ENCODE measurements at places on chromosomes 16 and 17. TPM values are rescaled to one million over a fixed set of nuclear protein-coding genes. Genes with fewer than 3 reads are reported as not detected.

The ADAM11 gene
- total RNA-seq: 0.28 TPM

The GNAO1 gene
- not detected for total RNA-seq

The FGF11 gene
- 0.18 TPM for total RNA-seq

The PDK2 gene
- total RNA-seq: 26.7 TPM

The PRSS22 gene
- total RNA-seq: not detected

The MRPL58 gene
- total RNA-seq: 53.9 TPM

The DNAH9 gene
- not detected for total RNA-seq

The LCAT gene
- 1.7 TPM for total RNA-seq

The SLFN13 gene
- total RNA-seq: 2.5 TPM

The MEOX1 gene
- 0.83 TPM for total RNA-seq

The EME1 gene
- total RNA-seq: 8.9 TPM

The RANGRF gene
- 19.5 TPM for total RNA-seq

The MMP28 gene
- 0.18 TPM for total RNA-seq

The GAS2L2 gene
- not detected for total RNA-seq

The KCNG4 gene
- total RNA-seq: not detected

The CCL13 gene
- total RNA-seq: not detected

The EVPLL gene
- total RNA-seq: not detected

The EFTUD2 gene
- total RNA-seq: 178 TPM

The YBX2 gene
- total RNA-seq: not detected

The LYRM9 gene
- 3.2 TPM for total RNA-seq

The ANKFN1 gene
- under 0.01 TPM for total RNA-seq

The NXN gene
- total RNA-seq: 52.5 TPM

The ZNF205 gene
- total RNA-seq: 8.2 TPM

The HBA2 gene
- total RNA-seq: not detected

The BLTP2 gene
- total RNA-seq: 174 TPM

The OTOP2 gene
- not detected for total RNA-seq

The TVP23A gene
- total RNA-seq: not detected

The AANAT gene
- total RNA-seq: not detected

The IL21R gene
- 0.83 TPM for total RNA-seq

The SSH2 gene
- total RNA-seq: 10.3 TPM

The C16orf96 gene
- not detected for total RNA-seq

The C16orf54 gene
- not detected for total RNA-seq

The KRTAP9-7 gene
- not detected for total RNA-seq

The KCTD11 gene
- total RNA-seq: 10.8 TPM

The TBX4 gene
- not detected for total RNA-seq

The USP43 gene
- not detected for total RNA-seq

The GOT2 gene
- total RNA-seq: 45.5 TPM

The TBC1D3 gene
- not detected for total RNA-seq

The TOM1L1 gene
- total RNA-seq: 20.1 TPM

The SRR gene
- 52.7 TPM for total RNA-seq

The TNFSF12 gene
- 2.7 TPM for total RNA-seq

The CSH2 gene
- not detected for total RNA-seq

The SCIMP gene
- not detected for total RNA-seq

The C16orf86 gene
- total RNA-seq: 0.28 TPM

The CCL7 gene
- 0.28 TPM for total RNA-seq

The KRT20 gene
- total RNA-seq: not detected

The ATP2A1 gene
- under 0.01 TPM for total RNA-seq

The GPRC5C gene
- not detected for total RNA-seq

The HOXB6 gene
- total RNA-seq: 11.1 TPM

The DNAH2 gene
- total RNA-seq: under 0.01 TPM

The CMTM2 gene
- not detected for total RNA-seq

The RHBDL1 gene
- total RNA-seq: 0.72 TPM

The ADAD2 gene
- total RNA-seq: not detected

The PNMT gene
- not detected for total RNA-seq

The TPSAB1 gene
- not detected for total RNA-seq

The SEPTIN12 gene
- not detected for total RNA-seq

The DHX58 gene
- 1.1 TPM for total RNA-seq

The DNAAF1 gene
- total RNA-seq: not detected

The ODAD4 gene
- total RNA-seq: 0.56 TPM
